ENCODE measurements at places on chromosomes 12 and 14.

DNA sequence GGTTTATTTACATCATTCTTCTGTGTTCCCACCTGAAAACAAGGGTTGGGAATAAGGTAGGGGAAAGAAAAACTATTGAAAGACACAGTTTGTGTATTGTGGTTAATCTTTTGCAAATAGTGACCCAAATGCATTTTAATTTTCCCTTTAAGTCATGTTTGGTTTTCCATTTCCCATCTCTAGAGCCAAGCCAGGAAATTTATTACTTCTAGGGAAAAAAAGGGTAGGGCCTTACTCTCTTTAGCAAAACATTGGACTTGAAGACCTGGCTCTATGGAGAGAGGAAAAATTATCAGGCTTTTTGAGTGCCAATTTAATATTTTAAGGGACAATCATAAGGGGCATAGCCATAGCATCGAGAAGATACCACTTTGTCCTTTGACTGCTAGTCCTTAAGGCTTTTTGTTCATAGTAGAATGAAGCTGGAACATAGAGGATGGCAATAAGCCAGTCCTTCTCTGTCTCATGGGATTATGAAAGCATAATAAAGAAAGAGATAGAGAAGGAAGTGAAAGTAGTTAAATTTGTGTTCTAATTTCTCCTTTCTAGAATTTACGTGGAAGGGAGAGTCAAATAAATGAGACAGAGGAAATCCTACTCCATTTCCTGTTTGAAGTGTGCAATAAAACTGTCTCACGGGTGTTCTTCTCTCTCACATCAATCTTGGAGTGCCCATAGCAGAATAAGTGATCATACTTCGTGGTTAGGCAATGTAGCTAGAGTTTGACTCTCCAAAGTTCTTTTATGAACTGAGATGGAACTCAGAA is 50.9 kb upstream of the PPFIA2 start:
- DNase-seq = no peak

DNA sequence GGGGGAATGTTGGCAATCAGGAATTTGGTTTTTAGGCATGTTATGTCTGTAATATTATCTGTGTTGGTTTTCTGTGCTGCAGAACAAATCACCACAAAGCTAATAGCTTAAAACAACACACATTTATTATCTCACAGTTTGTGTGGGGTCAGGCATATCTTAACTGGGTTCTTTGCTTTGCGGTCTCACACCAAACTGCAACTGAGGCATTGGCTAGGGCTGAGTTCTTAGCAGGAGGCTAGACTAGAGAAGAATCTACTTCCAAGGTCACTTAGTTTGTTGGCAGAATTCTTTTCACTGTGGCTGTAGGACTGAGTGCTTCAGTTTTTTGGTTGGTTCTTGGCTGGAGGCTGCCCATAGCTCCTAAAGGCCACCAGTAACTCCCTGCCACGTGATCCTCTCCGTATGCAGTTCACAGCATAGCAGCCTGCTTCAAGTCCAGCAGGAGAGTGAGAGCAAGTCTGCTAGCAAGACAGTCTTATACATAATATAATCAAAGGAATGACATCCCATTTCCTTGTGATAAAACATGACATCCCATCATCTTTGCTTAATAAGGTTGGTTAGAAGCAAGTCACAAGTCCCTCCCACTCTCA is 21.6 kb downstream of the ATF1 start:
- DNase-seq = no peak

GRCh38 chr12:128426511-128426910 is 159.5 kb downstream of the TMEM132C start:
- no peak for DNase-seq

- DNase-seq = no peak
Measured at GRCh38 chr12:5925646-5926045, 19.4 kb downstream of the ANO2 start.

DNA sequence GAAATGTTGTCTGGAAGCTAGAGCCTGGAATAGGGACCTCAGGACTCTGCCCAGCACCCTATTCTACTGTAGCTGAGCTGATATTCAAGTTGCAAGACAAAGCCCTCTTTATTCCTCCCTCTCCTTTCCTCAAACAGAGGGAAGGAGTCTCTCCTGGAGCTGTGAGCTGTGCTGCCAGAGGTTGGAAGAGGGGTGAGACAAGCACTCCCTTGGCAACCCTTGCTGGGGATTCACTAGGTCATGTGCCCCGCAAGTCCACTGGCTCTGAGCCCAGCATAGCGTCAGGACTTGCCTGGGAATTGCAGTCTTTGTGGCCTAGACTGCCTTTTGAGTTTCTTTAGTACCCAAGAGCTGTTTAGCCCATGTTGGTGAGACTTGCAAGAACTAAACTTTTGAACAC is 11.4 kb upstream of the ASCL1 start:
- no peak for DNase-seq

- DNase-seq = no peak
Measured at GRCh38 chr12:53186745-53187144, 6.0 kb upstream of the CSAD start.

GRCh38 chr12:123441523-123442164 is 5.2 kb upstream of the RILPL2 start:
- DNase-seq = no peak

GRCh38 chr12:31362759-31363415 is 36.9 kb upstream of the SINHCAF start:
- no peak for DNase-seq

GRCh38 chr12:104526751-104527150 is 70.0 kb downstream of the CHST11 start:
- no peak for DNase-seq

GRCh38 chr14:98189062-98189461 is 1082.9 kb downstream of the BCL11B start:
- DNase-seq = no peak

DNA sequence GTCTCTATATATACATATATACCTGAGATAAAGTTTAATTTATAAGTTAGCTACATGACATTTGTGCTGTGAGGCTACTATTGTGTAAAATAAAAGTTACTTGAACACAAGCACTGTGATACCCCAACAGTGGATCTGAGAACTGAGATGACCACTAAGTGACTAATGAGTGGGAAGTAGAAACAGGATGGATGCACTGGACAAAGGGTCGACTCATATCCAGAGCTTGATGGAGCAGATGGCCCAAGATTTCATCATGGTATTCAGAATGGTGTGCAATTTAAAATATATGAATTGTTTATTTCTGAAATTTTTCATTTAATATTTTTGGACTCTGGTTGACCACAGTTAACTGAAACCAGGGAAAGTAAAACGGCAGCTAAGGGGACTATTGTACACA is 908.6 kb upstream of the MDGA2 start:
- no peak for DNase-seq

DNA sequence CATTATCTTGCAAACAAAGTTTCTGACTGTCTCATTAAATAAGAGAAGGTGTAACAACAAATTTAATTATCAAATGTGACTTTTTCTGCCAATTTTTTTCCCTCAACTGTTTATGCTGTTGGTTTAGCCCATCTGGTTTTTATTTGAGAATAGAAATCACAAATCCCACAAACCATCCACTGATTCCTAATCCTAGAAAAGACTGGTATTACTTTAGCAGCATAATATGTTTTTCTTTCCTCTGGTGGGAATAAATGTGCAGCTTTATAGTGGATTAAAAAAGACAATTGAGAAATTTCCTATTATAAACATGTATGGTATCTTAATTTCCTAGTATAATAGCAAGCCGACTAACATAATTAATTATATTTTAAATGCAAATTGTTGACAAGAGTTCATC is 257.9 kb upstream of the FOXN3 start:
- no peak for DNase-seq

- DNase-seq = no peak
Measured at GRCh38 chr12:107359382-107359781, 266.0 kb upstream of the CRY1 start.

GRCh38 chr14:77947372-77947771 is 147.5 kb downstream of the ADCK1 start:
- DNase-seq = no peak

DNA sequence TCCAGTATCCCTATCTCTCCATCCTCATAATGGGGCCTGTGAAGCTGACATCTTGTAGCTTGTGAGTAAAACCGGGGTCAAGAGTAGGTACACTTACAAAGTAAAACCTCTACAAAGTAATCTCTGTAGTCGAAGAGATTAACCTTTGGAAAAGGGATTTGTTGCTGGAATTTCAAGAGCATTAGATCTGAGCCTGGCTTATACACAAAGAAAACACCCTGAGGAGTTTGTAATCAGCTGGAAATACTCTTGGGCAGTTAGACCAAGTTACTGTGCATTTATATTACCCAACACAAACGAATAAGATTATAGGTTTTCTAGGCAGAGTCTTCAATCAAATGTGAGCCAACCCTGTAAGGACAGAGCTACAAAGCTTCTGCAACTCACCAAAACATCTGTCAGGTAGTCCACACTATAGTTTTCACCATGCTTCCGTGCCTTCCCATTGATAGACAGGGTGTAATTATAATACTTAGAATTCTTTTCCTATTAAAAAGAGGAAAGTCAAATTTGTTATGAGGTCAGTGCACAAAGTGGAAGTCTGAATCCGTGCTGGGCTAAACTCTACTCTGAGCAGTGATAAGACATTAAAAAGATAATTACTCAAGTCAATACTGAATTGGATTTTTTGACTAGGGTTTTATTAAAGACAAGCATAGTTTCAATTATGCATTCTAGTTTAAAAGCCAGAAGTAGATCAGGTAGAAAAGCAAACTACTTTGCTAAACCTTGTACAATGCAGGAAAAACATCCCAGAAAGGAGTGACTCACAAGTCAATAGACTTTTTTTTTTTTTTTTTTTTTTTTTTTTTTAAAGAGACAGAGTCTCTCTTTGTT is 14.6 kb downstream of the GNS start:
- DNase-seq = no peak

DNA sequence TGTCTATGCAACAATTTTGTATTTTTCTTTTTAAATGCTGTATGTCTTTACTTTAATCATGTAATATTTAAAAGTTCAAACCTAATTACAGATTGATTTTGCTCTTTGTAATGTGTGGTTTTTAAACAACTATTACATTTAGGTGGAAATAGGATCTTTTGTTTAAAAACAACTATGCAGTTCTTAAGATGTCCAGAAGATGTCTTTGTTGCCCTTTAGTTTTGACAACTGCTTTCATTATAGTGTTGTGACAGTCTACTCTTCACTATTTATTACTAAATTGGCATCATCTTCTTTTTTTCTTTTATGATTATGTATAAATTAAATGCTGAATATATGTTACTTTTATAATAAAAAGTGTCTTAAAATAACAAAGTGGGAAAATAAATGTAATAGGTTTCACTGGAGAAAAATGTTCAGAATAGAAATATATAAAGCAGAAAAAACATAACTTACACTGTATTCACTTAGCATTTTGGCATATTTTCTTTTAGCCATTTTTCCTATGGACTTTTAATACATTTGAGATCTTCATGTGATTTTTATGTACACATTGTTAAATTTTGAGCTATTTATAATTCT is 27.1 kb upstream of the PCNX4 start:
- no peak for DNase-seq

GRCh38 chr12:17652436-17652835 is 437.6 kb downstream of the RERGL start:
- no peak for DNase-seq

GRCh38 chr14:23704890-23705289 is 68.7 kb downstream of the DHRS2 start:
- no peak for DNase-seq

DNA sequence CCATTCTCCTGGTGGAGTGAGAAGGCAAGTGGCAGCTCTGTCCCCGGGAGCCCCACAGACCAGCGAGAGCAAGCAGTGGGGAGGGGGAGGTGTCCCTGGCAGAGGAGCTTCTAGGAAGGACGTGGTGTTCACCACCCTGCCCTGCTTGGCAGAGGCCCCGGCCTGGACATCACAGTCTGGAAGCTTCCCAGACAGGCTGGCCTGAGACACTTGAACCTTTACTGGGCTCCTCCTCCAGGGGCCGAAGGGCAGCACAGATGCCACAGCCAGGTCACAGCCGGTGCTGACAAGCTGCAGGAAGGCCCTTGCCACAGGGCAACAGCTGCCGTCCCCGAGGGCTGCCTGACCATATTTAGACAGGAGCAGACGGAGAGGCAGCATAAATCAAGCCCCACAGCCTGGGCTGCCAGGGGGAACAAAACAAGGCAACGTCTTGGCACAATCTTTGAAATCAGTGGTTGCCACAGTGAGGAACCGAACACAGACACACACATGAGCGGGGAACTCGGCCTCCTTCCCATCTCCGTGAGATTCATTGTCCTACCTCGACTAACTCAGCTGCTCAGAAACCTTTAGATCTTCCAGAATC is 28.5 kb downstream of the PRIMA1 start:
- peak; percentile 75 for DNase-seq

GRCh38 chr14:80587096-80587724 is 354.3 kb downstream of the CEP128 start:
- no peak for DNase-seq

DNA sequence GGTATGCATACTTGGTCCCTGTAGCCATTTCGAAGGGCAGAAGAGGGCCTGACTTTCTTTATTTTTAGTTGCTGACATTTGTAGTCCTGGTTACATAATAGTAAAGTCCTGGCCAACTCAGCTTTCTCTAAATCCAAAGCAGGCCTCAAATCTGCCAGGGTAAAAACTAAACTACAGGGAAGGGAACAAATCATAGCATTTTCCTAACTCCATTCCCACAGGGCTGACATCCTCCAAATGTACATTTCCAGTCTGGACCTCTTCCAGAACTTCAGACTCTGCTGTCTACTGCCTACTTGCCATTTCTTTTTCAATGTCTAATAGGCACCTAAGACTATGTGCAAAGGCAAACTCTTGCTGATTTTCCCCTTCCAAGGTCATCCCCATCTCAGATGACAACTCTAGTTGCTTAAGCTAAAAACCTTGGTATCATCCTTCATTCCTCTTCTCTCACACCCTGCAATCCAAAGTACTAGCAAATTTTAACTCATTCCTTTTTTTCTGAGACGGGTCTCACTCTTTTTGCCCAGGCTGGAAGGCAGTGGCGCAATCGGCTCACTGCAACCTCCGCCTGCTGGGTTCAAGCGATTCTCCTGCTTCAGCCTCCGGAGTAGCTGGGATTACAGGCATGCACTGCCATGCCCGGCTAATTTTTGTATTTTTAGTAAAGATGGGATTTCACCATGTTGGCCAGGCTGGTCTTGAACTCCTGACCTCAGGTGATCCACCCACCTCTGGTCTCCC is 2.0 kb downstream of the DDIT3 start:
- no peak for DNase-seq

GRCh38 chr12:32264961-32265360 is 134.4 kb upstream of the FGD4 start:
- no peak for DNase-seq

- no peak for DNase-seq
Measured at GRCh38 chr12:129961091-129961490, 57.3 kb upstream of the TMEM132D start.

- DNase-seq = no peak
Measured at GRCh38 chr12:26841085-26841484, 8.1 kb upstream of the ITPR2 start.
